ENCODE measurements at places on chromosomes 12 and 14.
A peak's percentile ranks its signal among the peaks of the same experiment; 100 is the strongest.

DNA sequence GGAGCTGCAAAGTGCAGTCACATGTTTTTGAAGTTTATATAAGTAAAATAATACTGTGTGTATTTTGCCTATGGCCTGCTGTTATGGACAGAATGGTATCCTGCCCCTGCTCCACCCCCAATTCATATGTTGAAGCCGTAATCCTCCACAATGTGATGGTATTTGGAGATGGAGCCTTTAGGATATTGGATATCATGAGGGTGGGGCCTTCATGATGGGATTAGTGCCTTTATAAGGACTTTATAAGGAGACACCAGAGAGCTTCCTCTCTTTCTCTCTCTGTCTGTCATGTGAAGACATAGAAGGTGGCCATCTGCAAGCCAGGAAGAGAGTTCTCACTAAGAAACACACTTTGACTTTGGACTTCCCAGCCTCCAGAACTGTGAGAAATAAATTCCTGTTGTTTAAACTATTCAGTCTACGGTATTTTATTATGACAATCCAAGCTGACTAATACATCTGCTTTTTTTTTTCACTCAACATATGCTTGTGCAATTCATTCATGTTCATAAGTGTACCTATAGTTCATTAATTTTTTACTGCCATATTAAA is 3.1 kb upstream of the CHPT1 start:
- no peak for DNase-seq

DNA sequence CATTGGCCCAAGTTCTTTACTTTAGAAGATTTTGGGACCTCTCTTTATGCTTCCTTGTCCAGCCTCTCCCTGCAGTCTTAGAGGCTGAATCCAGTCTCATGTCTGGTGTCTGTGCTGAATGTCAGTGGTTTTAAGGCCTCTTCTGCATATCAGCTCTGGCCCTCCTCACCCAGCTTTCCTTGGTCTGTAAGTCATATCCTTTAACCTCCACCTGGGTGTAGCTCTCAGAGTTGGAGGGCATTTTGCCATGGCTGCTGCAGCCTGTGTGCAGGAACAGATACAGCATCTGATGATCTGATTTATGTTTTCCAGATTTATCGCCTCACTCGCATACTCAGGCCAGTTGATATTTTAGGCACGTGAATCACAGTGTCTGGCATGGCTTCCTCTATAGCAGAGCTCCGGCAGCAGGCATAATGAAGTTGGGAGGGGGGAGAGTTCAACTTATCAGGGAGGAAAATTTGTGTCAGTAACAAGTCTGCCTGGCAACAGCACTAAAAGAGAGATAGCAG is 335.0 kb downstream of the PCNX1 start:
- DNase-seq = no peak

GRCh38 chr12:84502180-84502860 is 410.3 kb downstream of the SLC6A15 start:
- DNase-seq = no peak

DNA sequence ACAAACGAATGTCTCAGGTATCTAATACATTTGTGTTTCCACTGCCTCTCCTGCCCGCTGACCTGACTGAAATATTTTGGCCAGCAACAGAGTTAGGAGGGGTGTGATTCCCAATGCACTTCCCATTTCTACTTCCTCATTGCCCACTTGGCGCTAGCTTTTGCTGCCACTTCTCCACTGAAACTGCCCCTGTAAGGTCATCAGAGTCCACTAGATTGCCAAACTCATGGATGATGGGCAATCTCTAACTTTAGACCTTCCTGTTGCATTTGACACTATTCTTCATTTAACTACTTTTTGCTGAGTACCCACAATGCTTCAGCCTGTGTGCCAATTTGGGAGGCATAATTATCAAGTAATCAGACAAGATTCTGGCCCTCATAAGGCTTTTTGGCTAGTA is 40.8 kb downstream of the GPR65 start:
- peak; percentile 56 for DNase-seq

All from CD4-positive, alpha-beta T cell treated with Interleukin-1 beta for 1 hour (primary cell).